Activated B cell treated with CpG ODN at 0.5 μM for 24 hours (primary cell): ENCODE measurements at places on chromosomes 3 and 15. TPM values are rescaled to one million over a fixed set of nuclear protein-coding genes. Genes with fewer than 3 reads are reported as not detected.

DNA sequence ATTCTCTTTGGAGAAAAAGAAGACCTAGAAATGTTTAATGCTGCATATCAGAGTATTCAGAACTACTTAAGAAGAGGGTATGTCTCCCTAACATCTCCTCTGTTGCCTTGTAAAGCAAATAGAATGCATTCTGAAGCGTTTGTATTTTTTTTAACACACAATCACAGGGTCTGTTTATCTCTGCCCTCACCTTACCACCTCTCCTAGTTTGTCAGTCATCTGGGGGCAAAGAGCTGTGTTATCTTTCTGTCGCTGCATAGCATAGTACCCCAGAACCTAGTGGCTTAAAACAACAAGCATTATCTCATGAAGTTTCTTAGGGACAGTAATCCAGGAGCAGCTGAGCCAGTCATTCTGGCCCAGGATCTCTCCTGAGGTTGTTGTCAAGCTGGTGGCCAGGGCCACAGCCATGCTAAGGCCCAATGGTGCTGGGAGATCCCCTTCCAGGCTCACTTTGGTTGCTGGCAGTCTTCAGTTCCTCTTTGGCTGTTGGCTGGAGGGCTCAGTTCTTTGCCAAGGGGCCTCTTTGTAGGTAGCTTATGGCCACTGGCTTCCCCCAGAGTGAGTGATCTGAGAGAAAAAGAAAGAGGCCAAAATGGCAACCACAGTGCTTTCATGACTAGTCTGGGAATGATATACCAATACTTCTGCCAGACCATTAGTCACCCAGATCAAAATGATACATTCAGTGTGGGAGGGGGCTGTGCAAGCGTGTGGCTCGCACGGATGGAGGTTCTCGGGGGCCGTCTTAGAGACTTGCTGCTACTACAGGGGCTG lies 17.8 kb downstream of the EDEM1 start:
- peaks cover 91% of the 10 kb centered on the region for H3K36me3 ChIP-seq
- peak; percentile 41 for DNase-seq
- H3K4me1 ChIP-seq = peaks cover 42% of the 10 kb centered on the region

- H3K36me3 ChIP-seq = no peaks in the 10 kb centered on the region
- peaks cover under 1% of the 10 kb centered on the region for H3K27me3 ChIP-seq
- H3K27ac ChIP-seq = no peak overlapping the region
- peaks cover 2% of the 10 kb centered on the region for H3K4me1 ChIP-seq
- H3K4me3 ChIP-seq = no peak overlapping the region
Observed at GRCh38 chr3:171565481-171566058, 105.4 kb upstream of the TNIK start.

GRCh38 chr3:73621388-73621787 lies 3.4 kb downstream of the PDZRN3 start:
- no peak overlapping the region for H3K27ac ChIP-seq
- no peak for DNase-seq
- no peak overlapping the region for H3K4me3 ChIP-seq
- peaks cover 17% of the 10 kb centered on the region for H3K27me3 ChIP-seq
- no peaks in the 10 kb centered on the region for H3K36me3 ChIP-seq

DNA sequence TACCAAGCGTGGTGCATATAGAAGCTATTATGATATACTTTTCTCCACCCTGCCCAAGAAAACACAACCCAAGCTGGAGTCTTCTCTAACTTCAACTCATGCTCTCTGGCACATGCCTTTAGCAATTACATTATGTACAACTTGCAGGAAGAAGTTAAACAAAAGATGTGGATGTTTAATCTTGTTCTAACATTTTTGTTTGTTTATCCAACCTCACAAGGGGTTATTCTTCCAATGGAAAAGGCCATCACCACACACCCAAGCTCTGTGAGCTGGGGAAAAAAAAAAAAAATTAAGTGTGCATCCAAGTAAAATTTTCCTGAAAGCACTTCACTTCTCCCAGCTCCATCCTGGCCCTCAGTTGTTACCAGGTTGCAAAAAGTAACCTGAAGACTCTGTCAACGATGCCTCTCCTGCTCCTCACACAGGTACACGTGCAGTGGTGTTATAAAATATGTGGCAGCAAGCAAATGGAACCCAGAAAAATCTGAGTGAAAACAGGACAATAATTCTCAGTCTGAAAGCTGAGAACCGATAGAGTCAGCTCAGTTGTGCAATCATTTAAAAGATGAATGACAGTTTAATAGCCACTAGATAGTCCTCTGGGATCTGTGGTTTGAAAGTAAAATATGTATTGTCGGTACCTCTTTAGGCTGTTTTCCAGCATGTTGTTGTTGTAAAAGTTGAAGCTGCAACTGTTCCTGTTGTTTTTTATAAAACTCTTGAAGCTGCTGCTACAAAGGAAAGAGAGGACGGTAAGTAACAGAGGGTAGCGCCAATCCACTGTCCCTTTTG lies 531.4 kb downstream of the FOXP1 start:
- H3K27me3 ChIP-seq = no peaks in the 10 kb centered on the region
- DNase-seq = no peak
- H3K27ac ChIP-seq = no peak overlapping the region
- H3K4me3 ChIP-seq = peak overlapping the region; percentile 19

The MESP2 gene
- total RNA-seq = 0.40 TPM in 1 of 2 replicates, not detected in the other

The NR2E3 gene
- total RNA-seq = not detected in 2 replicates

GRCh38 chr3:56851966-56852884 lies 50.5 kb upstream of the ARHGEF3 start:
- H3K4me1 ChIP-seq = peaks cover 6% of the 10 kb centered on the region
- H3K27ac ChIP-seq = no peak overlapping the region
- no peaks in the 10 kb centered on the region for H3K36me3 ChIP-seq
- no peak overlapping the region for H3K4me3 ChIP-seq
- no peak for DNase-seq
- no peaks in the 10 kb centered on the region for H3K27me3 ChIP-seq

DNA sequence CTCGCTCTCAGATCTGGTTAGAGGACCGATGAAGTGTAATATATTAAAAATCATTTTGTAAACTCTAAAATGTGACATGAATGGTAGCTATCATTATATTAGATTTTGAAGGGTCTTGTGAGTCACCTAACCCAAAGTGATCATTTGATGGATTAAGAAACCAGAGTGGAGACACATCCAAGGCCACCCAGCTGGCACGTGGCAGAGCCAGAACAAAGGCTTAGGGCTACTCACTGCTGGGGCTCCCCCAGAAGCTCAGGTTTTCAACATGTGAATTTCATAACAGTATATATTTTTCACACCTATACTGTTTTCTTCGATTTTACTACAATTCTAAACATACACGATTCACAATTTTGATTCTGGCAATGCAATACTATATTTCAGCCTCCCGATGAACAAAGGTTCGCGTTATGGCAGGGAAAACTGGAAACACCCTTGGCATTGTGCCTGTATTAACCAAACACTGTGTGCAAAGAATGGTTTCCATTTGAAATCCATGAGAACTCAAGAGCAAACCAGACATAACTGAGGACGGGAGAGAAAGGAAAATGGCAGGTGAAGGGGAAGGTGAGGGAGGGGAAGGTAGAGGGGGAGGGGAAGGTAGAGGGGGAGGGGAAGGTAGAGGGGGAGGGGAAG lies 88.9 kb downstream of the ADAMTS17 start:
- DNase-seq = no peak
- no peak overlapping the region for H3K4me3 ChIP-seq
- H3K27me3 ChIP-seq = no peaks in the 10 kb centered on the region
- no peaks in the 10 kb centered on the region for H3K36me3 ChIP-seq

The C3orf70 gene
- not detected in 2 replicates for total RNA-seq

DNA sequence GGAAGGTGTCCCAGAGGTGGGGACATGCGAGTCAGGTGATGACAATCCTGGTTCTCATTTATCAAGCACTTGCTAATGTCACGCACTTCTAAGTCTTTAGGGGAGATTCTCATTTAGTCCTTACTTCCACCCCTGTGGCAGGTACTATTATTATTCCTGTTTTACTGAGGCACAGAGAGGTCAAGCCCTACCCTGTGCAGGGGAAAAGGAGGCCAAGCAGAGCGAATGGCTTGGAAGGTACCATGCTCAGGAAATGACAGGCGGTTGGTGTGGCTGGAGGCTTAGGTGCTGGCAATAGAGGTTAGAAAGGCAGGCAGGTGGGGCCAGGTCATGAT lies 268.9 kb downstream of the UACA start:
- H3K36me3 ChIP-seq = no peaks in the 10 kb centered on the region
- H3K4me3 ChIP-seq = no peak overlapping the region
- peaks cover 60% of the 10 kb centered on the region for H3K4me1 ChIP-seq
- no peak for DNase-seq
- H3K27ac ChIP-seq = no peak overlapping the region

GRCh38 chr15:94168250-94168649 lies 63.1 kb upstream of the MCTP2 start:
- peaks cover 5% of the 10 kb centered on the region for H3K27me3 ChIP-seq
- no peaks in the 10 kb centered on the region for H3K36me3 ChIP-seq
- H3K27ac ChIP-seq = no peak overlapping the region
- H3K4me3 ChIP-seq = no peak overlapping the region
- H3K4me1 ChIP-seq = peaks cover 9% of the 10 kb centered on the region

DNA sequence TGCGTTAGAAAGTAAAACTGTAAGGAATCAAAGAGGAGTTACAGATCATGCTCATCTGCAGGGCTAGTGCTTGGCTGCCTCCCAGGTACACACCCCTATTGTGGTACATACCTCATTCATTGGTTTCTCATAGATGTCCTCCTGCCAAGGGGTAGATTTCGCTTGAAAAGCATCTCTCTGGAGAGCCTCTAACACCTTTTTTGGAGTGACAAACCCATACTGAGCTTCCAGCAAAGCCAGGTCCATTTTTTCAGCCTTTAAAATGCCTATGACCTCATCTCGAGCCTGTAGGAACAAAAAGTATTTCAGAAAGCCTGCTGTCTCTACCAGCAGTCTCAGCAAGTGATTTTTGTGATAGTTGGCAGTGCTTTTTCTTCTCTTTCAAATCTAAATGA lies 112.1 kb downstream of the CMSS1 start:
- no peaks in the 10 kb centered on the region for H3K27me3 ChIP-seq
- H3K4me3 ChIP-seq = no peak overlapping the region
- DNase-seq = no peak
- peaks cover 8% of the 10 kb centered on the region for H3K36me3 ChIP-seq
- no peaks in the 10 kb centered on the region for H3K4me1 ChIP-seq

DNA sequence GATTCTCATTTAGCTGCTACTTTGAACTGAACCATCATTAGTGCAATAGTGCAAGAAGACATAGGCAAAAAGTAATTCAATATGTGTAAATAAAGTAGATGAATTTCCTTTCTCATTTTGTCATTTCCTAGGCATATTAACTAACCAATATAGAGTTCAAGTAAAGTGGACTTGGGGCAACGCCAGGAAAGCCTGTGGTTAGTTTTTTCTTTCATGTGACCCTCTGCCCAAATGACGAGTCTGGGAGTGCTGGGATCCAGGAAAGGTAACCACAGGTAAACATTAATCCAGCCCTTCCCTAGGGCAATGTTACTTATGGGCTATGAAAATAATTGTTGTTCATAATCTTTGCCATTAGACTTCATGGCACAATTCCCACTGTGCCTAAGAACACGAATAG lies 181.0 kb downstream of the VPS13C start:
- H3K4me1 ChIP-seq = no peaks in the 10 kb centered on the region
- no peak overlapping the region for H3K27ac ChIP-seq
- no peak overlapping the region for H3K4me3 ChIP-seq
- H3K27me3 ChIP-seq = no peaks in the 10 kb centered on the region

DNA sequence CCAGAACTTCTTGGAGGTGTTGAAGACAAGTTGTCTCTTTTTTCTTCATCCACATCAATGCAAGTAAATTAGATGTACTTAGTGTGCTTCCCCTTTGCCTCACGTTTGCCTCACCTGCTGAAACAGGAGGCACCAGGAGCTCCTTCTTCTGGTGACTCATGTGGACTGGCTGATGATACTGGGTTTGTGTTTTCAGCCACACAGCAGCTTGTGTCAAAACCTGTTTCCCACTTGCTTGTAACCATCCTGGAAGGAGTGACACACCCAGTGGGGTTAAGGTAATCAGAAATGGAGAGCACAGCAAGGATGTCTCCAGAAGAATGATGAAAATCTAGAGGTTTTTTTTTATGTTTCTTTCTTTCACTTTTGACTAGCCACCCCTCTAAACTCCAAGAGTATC lies 143.3 kb upstream of the RBMS3 start:
- no peaks in the 10 kb centered on the region for H3K27me3 ChIP-seq
- H3K36me3 ChIP-seq = no peaks in the 10 kb centered on the region
- no peak for DNase-seq

DNA sequence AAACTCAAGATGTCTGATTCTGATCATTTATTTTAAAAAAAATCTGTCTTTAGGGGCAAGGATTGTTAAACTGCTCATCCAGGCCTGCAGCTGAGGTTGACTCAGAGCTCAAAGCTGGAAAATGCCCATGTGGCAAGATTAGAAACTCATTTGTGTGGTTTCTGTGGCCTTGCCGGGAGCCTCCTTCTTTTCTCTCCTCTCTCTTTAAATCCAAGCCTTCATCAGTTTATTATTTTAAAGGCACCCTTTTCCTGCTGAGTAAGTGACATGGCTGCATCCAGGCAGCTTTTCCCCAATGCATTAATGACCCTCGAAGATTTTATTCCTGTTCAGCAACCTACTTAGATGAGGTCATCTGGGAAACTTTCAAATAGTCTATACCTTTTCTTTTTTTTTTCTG lies 221.3 kb upstream of the CDIN1 start:
- H3K36me3 ChIP-seq = no peaks in the 10 kb centered on the region
- H3K4me3 ChIP-seq = no peak overlapping the region
- H3K27ac ChIP-seq = no peak overlapping the region
- no peak for DNase-seq
- no peaks in the 10 kb centered on the region for H3K27me3 ChIP-seq
- H3K4me1 ChIP-seq = no peaks in the 10 kb centered on the region

DNA sequence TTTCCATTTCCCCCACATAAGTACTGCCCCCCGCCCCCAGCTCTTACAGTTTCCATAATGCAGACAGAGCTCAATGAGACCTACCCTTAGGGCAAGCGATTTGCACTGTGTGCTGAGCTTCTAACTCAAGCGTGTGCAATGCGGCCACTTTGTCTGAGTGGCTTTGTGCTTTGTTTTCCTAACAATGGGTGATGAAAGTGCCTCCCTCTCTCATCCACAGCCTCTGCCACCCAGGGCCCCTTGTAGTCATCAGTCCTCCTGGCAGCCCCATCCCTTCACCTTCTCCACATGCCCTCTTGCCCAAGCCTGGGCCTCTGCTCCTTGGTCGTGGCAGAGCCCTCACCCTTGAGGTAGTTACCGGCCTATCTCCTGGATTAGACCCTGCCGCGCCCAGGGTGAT lies 17.2 kb downstream of the DAPK2 start:
- H3K36me3 ChIP-seq = no peaks in the 10 kb centered on the region
- no peak for DNase-seq
- peaks cover 17% of the 10 kb centered on the region for H3K4me1 ChIP-seq
- no peaks in the 10 kb centered on the region for H3K27me3 ChIP-seq
- no peak overlapping the region for H3K4me3 ChIP-seq
